Motor neuron (in vitro differentiated cells): ENCODE measurements at places on chromosomes 12 and 14.
A peak's percentile ranks its signal among the peaks of the same experiment; 100 is the strongest.

DNA sequence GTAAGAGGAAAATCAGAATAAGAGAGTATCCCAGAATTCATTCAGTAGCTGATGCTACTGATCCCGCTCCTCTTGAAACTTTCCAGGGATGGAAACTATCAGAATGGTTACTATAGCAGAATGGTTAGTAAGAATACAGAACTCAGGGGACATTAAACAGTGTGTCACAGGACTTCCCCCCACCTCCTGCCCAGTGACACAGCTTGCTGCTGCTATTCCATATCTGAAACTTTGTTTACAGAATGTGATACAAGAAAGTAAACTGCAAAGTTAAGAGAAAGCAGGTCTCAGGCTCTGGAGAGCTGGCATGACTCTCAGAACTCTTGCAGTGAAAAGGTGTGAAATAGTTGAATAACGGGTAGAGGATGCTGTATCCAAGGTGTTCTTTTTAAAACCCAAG is 3.4 kb downstream of the SPX start:
- no peak for ATAC-seq

GRCh38 chr12:5138256-5138655 is 94.6 kb downstream of the KCNA5 start:
- ATAC-seq, result no peak

GRCh38 chr12:22066310-22066709 is 20.3 kb downstream of the CMAS start:
- no peak for ATAC-seq

GRCh38 chr14:31858868-31859267 is 218.2 kb upstream of the ARHGAP5 start:
- no peak for ATAC-seq

DNA sequence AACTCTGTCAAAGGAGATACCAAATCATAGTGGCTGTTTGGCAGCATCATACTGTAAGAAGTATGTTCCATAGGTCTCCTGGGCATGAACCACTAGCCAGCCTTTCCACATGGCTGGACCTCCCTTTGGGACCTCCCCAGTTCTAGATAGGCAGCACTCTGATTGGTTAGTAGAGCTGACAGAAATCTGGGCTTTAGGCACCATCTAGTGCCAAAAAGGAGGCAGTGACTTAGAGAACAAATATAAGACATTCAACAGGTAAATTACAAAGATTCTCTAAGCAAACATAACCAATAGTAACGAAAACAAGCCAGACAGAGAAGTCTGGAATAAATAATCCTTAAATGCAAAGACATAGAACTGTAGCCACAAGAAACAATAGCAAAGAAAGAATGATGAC is 148.0 kb upstream of the PDE3A start:
- ATAC-seq, result no peak

GRCh38 chr14:87617079-87617478 is 375.9 kb downstream of the GALC start:
- ATAC-seq, result no peak

- no peak for ATAC-seq
Measured at GRCh38 chr12:84607170-84607819, 305.3 kb downstream of the SLC6A15 start.

- ATAC-seq, result no peak
Measured at GRCh38 chr12:107145397-107145796, 52.0 kb upstream of the CRY1 start.

- ATAC-seq, result no peak
Measured at GRCh38 chr12:110316861-110317260, 35.8 kb downstream of the ATP2A2 start.

- peak; percentile 42 for ATAC-seq
Measured at GRCh38 chr12:71014180-71014785, 93.7 kb upstream of the PTPRR start.

GRCh38 chr14:104427131-104427851 is 152.3 kb upstream of the C14orf180 start:
- ATAC-seq, result no peak
